ENCODE measurements at places on chromosomes 13 and 19. TPM values are rescaled to one million over a fixed set of nuclear protein-coding genes. Genes with fewer than 3 reads are reported as not detected.

Gene EPSTI1
- 2.2 TPM for total RNA-seq

Gene GPR183
- 1.1 TPM for total RNA-seq

Gene ZNF283
- 33.4 TPM for total RNA-seq

Gene UHRF1
- total RNA-seq: 2.7 TPM

Gene TNNI3
- total RNA-seq: not detected

Gene PEG3
- total RNA-seq: 125 TPM

Gene SLC7A1
- total RNA-seq: 60.5 TPM

Gene RXFP2
- total RNA-seq: 0.17 TPM

Gene CGB1
- not detected for total RNA-seq

Gene SLITRK6
- total RNA-seq: not detected

Gene GIPC3
- total RNA-seq: 0.47 TPM

Gene RNF113B
- not detected for total RNA-seq

Gene ZSCAN4
- total RNA-seq: not detected

Gene TSKS
- not detected for total RNA-seq

Gene ZNF665
- 4.4 TPM for total RNA-seq

Gene ZNF681
- total RNA-seq: 5.8 TPM
